ENCODE measurements at places on chromosomes 11 and 22.

- DNase-seq: no peak
Observed at GRCh38 chr11:121521145-121522042, 68.6 kb upstream of the SORL1-AS1 start.

DNA sequence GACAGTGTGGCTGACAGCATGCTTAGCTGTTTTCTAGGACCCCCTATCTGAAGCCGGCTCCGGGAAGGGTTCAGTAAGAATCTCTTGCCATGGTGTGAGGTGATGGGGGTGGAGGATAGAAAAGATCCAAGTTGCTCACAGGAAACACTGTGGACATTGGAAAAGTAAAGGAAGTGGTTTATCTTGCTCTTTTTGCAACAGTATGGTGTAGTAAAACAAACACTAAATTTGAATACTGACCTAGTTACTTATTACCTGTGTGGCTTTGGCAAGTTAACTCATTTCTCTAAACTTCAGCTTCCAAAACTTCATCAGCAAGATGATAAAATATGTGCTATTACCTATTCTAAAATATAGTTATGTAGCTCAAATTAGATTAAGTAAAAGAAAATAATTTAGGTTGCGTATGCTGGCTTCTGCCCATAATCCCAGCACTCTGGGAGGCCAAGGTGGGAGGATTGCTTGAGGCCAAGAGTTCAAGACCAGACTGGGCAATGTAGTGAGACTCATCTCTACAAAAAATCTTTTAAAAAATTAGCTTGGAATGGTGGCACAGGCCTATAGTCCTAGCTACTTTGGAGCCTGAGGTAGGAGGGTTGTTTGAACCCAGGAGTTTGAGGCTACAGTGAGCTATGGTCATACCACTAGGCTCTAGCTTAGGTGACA is 51.6 kb upstream of the APOA1 start:
- DNase-seq: no peak

- DNase-seq: no peak
Observed at GRCh38 chr11:57793351-57794115, 31.9 kb downstream of the CTNND1 start.

- DNase-seq: no peak
Observed at GRCh38 chr11:12618743-12619540, 55.3 kb upstream of the TEAD1 start.

GRCh38 chr11:1087961-1088926 is 13.6 kb downstream of the MUC2 start:
- no peak for DNase-seq

DNA sequence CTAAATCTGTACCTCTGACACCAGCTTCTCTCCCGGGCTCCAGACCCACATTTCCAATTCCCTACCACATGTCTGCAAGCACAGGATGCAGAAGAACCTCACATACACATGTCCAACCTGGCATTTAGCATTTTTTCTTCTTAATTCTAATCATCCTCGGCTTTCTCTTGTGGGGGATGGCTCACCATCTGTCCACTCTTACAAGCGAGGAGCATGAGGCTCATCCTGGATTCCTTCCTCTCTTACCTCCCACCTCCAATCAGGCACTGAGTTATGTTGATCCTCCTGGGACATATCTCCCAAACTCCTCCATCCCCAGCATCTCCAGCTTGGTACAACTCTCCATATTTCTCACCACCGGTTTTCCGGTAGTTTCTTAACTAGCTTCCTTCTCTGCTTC is 149.8 kb upstream of the LARGE1 start:
- no peak for DNase-seq

GRCh38 chr11:65538232-65538914 is 13.5 kb downstream of the SCYL1 start:
- DNase-seq: no peak

GRCh38 chr11:129289350-129290040 is 86.2 kb upstream of the BARX2 start:
- no peak for DNase-seq
